ENCODE measurements at places on chromosomes 3 and 15.

DNA sequence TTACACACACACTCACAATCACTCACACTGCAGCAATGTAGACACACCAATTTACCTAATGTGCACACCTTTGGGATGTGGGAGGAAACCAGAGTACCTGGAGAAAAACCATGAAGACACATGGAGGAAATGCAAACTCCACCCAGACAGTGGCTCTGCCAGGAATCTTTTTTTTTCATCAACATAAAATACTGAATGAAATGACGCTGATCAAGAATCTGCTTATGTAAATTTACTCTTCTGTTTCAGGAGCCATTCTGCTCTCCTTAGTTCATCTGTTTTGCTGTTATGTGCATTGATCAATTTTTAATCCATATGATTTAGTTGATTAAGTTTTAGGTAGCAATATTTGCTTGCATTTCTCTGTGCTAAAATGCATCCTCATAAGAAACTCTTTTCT, 414.2 kb upstream of the CCDC54 start:
- no peak for DNase-seq

- no peak for DNase-seq
These were observed 143.3 kb upstream of the IGF1R start for GRCh38 chr15:98504998-98505397.

DNA sequence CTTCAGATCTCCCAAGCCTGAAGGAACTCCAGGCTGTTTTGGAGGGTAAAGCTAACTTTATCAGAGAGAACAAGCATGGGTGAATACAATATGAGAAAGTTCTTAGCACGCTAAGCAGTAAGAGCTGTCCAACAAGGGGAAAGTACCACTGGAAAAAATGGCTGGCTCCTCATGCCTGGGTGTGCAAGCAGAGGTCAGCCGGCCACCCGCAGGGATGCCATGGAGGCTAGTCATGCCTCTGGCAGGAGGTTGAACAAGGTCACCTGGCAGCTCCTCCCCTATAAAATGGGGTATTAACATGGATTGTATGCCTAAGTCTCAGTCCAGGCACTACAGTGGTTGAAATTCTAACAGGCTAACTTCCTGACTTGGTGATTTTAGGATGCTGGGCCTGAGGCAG, 75.4 kb upstream of the SLC6A1 start:
- DNase-seq: no peak

DNA sequence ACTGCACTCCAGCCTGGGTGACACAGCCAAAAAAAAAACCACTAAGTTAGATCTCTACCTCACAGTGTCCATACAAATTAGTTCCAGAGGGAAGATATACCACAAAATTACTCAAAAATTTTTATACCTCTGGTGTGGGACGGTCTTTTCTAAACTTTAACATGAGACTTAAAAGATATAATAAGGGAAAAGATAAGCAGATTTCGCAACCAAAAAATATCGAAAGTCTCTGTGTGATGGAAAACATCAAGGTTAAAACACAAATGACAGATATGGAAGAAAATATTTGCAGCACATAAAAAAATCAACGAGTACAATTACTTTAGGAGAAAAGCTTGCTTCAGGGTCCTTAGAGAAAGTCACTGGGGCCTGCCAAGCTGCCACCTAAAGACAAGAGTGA, 10.5 kb downstream of the HDDC3 start:
- DNase-seq: no peak

- no peak for DNase-seq
These were observed 12.7 kb downstream of the TGM4 start for GRCh38 chr3:44887101-44887500.

DNA sequence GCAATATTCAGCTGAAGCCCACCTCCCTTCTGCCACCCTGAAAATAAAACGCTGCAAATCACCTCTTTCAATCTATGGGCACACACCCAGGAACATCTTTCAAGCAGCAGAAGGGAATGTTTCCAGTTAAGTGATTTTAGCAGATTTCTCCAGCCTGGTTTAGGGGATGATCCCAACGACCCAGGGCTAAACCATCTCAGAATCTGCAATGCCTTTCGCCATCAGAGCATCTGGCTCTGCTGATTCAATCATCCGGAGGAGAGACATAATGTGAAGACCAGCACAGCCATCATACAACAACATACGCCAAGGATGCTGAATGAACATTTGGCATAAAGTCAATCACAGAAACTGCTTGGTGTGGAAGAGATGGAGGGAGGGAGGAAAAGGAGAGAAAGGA, 15.5 kb upstream of the LRRN1 start:
- DNase-seq: no peak

- no peak for DNase-seq
These were observed 42.6 kb downstream of the HCN4 start for GRCh38 chr15:73326157-73326556.

- no peak for DNase-seq
These were observed 616.7 kb upstream of the NAALADL2 start for GRCh38 chr3:174242311-174243041.

DNA sequence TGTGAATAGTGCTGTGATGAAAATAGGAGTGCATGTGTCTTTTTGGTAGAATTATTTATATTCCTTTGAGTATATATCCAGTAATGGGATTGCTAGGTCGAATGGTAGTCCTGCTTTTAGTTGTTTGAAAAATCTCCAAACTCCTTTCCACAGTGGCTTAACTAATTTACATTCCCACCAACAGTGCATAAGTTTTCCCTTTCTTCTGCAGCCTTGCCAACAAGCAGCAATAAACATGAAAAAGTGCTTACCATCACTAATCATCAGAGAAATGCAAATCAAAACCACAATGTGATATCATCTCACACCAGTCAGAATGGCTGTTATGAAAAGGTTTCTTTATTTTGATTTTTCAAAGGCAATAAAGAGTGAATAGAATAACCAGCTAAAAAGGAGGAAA, 1105.9 kb downstream of the NAALADL2 start:
- DNase-seq: no peak

- DNase-seq: no peak
These were observed 8.4 kb upstream of the CDC25A start for GRCh38 chr3:48196611-48197010.

- DNase-seq: no peak
These were observed 36.8 kb upstream of the SCAANT1 start for GRCh38 chr3:63949005-63949404.

DNA sequence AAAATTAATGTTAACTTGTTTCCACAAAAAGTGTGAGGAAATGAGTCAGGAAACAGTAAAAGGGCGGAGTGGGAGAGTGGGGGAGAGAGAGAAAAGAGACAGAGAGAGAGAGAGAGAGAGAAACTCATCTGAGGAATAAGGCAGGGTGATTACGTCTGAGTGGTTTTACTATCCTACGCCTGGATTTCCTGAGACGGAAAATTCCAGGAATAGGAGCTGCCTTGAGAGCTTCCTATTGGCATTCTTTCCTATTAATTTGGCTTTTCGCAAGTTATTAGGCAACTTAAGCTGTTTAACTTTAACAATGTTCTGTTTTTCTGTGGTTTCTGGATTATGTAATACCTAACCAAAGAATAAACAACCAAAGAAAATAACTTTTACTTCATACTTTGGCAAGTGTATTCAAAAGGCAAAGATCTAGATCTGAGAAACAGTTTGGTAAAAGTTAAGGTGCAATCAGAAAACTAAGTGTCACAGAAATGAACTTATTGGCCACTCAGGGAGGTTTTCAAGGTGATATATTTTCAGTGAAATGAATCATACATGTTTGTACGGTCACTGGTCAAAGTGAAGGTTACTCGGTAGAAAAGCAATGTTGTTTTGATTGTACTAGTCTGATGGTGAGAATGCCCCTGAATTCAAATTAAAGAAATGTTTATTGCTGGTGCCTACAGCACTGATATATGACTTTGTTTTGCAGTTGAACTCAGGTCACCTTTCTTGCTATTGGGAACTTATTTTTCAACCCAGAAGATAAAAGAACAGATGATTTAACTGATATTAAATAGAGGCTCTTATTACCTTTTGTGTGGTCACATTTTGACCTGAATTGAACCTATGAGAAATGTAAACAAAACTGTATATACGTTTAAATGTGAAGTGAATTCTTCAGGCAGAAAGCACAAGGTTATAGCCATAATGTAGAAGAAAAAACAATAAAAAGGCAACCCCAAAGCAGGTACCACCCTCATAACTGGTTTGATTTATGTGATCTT, 39.9 kb upstream of the TNFSF10 start:
- DNase-seq: peak; percentile 44
